DMS79 (cell line): ENCODE measurements at places on chromosomes 5 and 9.

DNA sequence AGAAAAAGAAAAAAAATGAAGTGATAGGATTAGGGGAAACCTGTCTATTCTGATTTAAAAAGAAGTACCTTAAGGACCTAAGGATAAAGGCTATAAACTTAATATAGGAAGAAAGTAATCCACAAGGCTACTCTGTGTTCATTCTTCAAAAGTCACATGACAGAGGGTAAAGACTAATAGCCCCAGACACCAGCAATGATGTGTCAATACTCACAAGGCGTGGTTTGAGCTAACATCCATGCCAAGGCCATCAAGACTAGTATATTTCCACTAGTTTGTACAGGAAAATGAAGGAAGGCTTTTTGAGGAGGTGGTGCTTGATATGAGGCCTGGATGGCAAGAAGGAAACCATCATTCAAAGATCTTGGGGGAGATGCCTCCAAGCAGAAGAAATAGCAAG is 49.7 kb upstream of the TEX48 start:
- no peak for DNase-seq

DNA sequence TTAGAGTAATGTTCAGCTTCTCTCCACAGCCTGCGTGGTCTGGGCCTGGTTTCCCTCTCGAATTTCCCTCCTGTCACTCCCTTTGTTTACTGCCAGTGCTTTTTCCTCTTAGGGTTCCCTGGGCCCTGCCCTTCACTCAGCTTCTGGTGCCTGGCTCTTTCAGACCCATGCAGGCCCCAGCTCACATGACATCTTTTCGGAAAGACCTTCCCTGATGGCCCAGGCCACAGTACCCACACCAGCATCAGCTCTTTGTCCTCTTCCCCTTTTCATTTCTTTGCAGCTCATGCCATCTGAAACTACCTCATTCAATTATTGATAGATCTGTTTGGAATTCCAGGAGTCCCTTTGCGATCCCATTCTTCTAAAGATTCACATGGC is 68.1 kb upstream of the ABL1 start:
- no peak for DNase-seq

GRCh38 chr5:94017579-94017978 is 276.2 kb upstream of the POU5F2 start:
- no peak for DNase-seq

DNA sequence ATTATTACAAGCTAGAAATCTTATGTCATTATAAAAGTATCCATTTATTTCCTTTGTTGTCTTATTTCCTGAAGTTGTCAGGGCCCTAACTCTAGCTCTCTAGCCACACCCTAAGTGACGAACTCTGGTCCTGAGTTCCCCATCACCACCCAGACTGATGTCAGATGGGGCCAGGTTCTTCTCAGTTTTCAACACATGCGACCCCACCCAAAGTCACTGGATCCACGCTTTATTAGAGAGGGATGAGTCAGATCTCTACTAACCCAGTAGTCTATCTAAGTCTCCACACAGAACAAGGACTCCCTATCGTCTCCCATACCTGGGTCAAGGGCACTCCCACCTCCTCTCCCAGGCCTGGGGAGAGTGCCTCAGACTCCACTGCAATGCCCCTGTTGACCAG is 6.8 kb upstream of the FEM1C start:
- DNase-seq, result no peak

GRCh38 chr9:110967196-110967595 is 71.1 kb downstream of the LPAR1 start:
- DNase-seq, result no peak

DNA sequence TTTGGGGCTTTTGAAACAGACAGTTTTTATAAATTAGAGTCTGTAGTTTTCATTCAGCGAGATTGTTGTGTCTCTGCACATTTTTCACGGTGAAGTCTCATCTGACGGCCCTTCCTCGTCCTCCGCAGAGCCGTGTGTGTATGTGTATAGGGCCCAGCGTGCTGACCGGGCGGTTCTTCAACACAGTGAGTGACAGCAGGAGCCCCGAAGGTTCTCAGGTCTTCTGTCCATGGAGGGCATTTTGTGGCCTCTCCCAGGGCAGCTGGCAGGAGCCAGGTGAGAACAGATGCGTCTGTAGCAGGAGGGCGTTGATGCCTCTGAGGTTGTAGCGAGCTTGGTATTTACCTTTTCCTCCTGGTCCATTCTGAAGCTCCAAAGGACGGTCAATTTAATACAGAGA is 116.0 kb upstream of the LPCAT1 start:
- no peak for DNase-seq

DNA sequence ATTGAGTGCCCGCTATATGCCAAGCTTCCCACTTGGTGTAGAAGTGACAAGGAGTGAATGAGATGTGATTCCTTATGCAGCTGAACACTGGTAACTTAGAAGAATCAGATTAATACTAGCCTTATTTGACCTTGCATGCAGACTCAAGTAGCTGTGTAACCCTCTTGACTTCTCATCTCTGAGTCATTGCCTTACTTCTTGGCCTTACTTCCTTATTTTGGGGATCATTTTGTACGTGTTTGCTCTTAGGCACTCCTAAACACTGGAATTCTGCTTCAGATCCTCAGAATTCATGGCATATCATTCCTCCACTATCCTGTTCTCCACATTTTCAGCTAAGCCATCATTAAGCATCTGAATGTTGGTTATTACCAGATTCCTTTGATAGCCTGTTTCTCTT is 948.9 kb upstream of the ARRDC3 start:
- no peak for DNase-seq

DNA sequence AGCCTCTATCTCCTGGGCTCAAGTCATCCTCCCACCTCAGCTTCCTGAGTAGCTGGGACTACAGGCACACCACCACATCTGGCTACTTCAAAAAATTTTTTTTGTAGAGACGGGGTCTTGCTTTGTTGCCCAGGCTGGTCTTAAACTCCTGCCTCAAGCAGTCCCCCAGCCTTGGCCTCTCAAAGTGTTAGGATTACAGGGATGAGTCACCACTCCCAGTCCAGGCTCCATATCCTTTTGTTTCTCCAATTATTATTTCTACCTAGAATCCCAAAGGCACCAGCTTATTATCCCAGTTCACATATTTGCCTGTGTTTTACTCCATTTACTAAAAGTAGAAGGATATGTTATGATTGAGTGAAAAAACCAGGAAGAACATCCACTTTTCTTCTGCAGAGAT is 84.9 kb downstream of the TEK start:
- no peak for DNase-seq

DNA sequence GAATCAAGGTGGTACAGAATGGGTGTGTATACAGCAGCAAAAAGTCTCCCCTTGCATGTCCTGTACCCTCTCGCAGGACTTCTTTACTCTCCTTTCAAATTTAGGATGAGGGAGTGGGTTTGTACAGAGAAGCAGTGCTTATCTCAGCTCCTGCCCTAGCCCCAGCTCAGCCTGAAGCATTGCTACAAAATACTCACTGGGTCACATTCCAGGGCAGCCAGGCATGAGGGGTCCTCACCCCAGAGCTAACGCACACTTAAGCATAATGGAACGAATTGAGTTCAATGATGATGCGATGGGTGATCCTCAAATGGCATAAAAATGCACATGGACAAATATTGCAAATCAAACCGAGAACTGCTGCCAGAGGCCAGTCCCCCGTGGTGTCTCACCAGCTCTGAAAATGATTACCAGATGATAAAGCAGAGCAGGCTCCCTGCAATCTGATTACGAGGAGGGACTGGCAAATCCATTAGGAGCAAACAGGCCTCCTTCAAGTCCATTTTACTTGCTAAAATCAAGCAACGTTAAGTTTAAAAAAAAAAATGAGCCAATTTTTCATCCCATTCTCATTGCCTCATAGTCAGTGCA is 231.6 kb upstream of the TAS2R1 start:
- DNase-seq, result no peak

GRCh38 chr9:38086496-38086895 is 17.5 kb upstream of the SHB start:
- DNase-seq, result no peak

- DNase-seq, result no peak
These were observed 130.7 kb downstream of the SEC61B start for GRCh38 chr9:99352826-99353225.

GRCh38 chr5:106481374-106481773 is 1189.4 kb downstream of the EFNA5 start:
- DNase-seq, result no peak

DNA sequence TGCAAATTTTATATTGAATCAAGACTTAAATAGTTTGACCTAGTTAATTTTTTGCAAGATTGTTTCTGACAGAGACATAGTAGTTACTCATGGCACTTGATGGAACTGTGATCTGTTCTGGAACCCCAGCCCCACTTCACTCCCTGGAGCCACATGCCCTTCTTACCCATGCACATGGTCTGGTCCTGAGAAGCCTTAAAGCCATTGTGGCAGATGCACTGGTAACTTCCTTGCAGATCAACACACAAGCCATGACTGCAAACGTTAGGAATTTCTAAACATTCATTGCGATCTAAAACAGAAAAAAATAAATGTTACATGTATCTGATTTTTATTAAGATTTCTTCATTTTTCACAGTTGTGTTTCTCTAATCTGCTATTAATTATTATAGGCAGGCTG is 221.2 kb downstream of the SLC12A2 start:
- no peak for DNase-seq

DNA sequence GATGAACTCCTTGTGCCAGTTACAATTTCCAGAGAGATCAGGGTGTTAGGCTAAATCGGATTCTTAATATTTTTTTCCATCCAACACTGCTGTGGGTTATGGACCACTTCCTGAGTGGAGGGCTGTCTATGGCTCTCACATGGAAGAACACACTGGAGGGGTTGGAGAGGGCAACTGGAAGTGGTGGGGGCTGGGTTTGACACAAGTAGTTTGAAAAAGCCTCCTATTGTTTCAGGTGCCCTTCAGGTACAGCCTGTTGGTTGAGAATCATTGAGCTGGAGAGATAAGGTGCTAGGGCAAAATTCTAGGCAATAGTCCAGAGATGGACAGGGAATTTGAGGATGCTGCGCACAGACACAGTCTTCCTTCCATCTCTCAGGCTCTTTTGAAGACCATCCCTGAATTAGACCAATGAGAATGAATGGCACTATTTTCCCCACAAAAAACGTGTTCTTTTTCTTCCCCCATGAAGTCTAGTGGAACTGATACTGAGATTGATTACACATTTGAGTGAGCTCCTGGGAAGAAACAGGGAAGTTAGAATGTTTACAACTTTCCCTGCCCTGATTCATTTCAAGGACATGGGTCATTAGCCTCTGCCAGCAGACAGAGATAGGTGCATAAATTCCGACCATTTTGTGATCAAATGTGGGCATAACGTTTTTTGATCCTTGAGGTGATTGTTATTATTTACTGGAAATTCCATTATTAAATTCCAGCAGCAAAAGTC is 87.7 kb downstream of the ACER2 start:
- DNase-seq, result no peak

GRCh38 chr9:36136894-36137391 is 410 bp downstream of the GLIPR2 start:
- no peak for DNase-seq

DNA sequence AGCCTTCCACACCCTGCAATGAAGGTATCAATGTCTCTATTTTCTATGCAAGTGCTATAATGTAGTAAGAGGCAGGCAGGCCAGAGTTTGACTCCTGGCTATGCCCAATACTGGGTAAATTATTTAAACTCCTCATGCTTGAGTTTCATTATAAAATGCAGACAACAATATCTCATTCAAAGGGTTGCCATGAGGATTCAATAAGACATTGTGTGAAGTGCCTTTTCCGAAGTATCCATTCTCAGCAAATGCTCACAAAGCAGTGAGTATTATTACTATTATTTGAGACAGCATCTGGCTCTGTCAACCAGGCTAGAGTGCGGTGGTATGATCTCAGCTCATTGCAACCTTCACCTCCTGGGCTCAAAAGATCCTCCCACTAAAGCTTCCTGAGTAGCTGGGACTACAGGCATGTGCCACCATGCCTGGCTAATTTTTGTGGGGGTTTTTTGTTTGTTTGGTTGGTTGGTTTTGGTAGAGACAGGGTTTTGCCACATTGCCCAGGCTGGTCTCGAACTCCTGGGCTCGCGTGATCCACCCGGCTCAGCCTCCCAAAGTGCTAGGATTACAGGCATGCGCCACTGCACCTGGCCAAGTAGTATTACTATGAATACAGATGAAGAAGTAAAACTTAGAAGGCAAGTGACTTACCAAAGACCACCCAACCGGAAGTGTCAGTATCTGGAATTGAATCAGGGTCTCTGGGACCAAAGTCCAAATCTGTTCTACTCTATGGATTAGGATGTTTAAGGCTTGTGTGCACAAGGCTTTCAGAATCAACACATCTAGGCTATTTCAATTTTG is 18.8 kb downstream of the ADAM19 start:
- no peak for DNase-seq

DNA sequence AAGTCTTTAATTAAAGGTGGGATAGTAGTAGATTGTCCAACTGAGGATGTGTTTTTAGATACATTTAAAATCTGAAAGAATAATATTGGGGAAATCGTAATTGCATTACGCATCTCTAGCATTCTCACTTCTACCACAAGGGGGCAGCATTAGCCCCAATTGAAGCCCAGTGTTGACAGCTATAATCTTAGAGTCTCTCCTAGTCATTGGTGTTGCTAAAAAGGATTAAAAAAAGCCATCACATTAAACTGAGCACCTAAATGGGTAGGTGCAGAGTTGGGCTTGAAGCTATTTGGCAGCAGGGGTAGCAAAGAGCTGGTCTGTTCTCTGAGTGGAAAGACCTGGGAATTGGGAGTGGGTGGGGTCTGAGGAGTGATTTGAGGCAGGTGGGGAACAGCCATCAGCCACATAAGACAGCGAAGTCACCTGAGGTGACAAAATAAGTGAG is 177.2 kb downstream of the OSTF1 start:
- DNase-seq, result no peak

DNA sequence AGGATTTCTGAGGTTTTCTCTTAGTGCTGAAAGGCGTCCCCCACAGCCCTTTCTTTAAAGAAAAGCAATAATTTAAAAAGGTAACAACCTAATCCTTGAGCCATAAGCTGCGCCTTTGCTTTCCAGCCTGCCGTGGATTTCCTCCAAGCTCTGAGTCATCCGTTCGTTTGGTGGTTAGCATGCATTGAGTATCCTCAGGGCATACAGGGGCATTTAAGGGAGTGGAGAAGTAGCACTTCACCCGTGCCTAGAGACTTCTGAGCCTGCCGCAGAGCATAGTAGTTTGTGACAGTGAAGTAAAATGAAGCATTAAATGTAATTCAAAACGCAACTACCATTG is 892 bp upstream of the TNC start:
- peak; percentile 90 for DNase-seq

GRCh38 chr5:82669720-82670119 is 391.6 kb upstream of the RPS23 start:
- no peak for DNase-seq

DNA sequence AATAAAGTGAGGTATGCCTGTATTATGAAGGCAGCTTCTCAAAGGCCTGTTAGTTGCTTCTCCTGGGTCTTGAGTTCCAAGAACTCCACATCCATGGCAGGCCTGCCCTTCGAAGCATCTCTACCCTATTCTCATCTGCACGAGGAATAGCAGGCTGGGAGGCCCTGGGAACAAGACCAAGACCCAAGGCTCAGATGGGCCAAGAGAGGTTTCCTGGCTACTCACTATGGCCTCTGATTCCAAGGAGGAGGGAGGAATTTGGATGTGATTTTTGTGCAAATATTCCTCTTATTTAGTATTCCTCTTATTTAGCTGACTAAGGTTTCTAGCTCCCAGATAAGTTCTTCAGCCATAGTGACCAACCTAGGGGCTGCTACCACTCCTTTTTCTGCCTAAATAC is 151.3 kb downstream of the SAXO1 start:
- DNase-seq, result no peak
